A549 treated with CpdA at 1 μM for 4 hours (cell line): ENCODE measurements at places on chromosomes 5 and 9. TPM values are rescaled to one million over a fixed set of nuclear protein-coding genes. Genes with fewer than 3 reads are reported as not detected.

Gene NINJ1
- total RNA-seq, result 61.6 to 101 TPM (median 80.2 TPM) in 5 replicates

Gene GPR21
- not detected in 5 replicates for total RNA-seq

Gene GFRA3
- 0.06 to 0.08 TPM in 2 of 5 replicates, not detected in the others for total RNA-seq

Gene WDR38
- 0.12 to 0.17 TPM (median 0.14 TPM) in 3 of 5 replicates, not detected in the others for total RNA-seq
